ENCODE measurements at places on chromosomes 3 and 15.
A peak's percentile ranks its signal among the peaks of the same experiment; 100 is the strongest.

GRCh38 chr15:99441871-99442251, 123.9 kb upstream of the MEF2A start:
- no peak for DNase-seq

- no peak for DNase-seq
Measured at GRCh38 chr3:171258316-171258715, 201.9 kb downstream of the TNIK start.

DNA sequence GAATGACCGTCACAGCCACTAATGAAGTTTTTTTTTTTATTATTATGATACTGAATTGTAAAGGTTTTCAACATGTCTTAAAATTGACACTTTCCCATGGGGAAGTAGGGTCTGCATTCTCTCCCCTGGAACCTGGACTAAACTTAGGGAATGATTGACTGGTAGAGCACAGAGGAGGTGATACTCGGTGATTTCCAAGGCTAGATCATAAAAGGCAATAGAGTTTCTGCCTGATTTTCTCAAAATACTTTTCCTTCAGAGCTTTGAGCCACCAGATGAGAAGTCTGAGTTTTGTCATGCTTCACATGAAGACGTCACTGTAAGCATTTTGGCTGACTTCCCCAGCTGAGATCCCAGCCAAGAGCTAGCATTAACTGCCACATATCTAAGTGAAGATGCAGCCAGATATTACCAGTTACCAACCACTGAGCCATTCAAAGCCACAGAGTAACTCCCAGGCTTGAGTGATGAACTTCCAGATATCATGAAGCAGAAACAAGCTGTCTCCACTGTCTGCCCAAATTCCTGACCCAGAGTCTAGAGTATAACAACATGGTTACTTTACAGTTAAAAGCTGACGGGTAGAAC, 105.8 kb downstream of the LSAMP start:
- no peak for DNase-seq

DNA sequence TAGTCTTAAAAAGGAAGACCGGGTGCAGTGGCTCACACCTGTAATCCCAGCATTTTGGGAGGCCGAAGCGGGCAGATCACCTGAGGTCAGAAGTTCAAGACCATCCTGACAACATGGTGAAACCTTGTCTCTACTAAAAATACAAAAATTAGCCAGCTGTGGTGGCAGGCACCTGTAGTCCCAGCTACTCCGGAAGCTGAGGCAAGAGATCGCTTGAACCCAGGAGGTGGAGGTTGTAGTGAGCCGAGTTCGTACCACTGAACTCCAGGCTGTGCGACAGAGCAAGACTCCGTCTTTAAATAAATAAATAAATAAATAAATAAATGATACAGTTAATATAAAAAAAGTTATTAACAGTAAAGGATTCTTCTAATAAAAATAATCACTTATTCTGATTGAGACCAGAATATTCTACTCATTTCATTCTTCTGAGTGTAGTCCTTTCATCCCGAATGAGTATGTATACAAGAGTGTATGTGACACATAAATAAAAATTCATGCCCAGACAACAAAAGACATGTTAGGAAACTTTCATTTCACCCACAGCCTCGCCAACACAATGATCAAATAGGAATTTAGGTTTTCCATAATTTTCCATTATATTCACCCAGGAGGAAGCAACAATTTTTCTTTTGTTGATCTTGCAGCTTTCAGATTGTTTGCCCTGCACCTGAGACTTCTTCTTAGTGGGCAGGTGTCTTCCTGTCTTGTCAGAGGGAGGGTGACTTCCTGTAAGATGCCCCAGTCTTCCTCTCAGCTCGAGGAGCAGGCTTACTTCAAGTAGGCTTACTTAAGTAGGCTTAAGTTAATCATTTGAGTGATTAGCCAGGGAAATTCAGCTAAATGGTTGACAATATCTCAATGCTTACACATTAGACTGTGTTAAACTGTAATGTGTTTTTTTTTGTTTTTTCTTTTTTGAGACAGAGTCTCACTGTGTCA, 7.8 kb upstream of the NUP210 start:
- no peak for DNase-seq

DNA sequence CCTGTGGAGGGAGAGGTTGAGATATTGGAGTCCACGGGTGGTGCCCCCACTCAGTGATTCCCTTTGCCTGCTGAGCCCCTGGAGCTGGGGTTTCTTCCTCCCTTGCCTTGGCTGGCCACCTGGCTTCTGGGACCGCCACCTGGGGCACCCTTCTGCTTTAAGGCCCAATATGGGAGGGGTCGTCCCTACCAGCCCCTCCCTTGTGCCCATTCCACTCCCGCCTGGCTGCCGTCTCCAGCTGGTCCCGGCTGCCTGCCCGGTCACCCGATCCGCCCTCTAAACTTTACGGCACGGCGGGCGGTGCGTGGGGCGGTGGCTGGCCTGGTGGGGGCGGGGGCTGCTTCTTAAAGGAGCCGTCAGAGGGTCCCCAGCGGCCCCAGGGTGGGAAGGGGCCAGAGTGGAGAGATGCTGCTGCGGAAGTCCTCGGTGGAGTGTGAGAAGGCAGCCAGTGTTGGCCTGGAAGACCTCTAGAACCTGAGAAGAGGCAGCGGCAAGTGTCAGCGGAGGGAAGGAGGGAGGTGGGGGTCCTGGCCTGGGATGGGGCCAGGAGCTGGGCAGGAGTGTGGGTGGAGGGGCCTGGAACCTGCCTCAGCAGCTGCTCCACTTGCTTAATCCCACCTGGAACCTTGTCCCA, 1.6 kb upstream of the SEMA3B start:
- no peak for DNase-seq

DNA sequence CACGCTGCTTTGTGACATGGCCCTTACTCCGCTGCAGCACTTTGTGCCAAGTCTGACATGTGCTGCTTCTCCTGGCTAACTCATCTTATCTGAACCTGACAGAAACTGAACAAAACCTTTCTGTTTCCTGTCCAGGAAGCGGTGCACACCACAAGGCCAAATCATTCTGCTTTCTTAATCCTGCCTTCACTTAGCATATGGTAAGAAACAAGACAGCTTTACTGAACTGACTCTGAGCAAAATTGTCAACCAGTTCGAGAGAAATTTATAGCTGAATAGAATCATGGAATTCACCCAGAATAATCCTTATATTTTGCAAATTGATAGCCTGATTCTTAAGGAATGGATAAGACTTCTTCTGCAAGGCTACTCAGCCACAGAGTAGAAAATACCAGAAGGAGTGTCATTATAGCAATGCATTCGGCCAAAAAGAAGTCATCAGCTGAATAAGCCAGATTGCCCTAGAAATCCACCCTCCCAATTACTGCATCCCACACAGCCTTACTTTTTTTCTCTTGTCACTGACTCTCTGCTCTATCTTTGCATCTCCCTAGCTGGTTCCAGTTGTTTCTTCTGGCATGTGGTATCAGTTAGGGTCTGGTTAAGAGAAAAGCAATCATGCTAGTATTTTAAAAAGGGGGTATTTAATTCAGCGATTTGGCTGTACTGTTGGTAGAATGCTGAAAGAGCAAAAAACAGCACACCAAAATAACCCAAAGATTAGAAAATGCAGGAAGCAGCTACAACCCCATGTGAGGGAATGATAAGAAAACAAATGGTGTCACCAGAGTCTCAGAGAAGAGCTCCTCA, 41.6 kb upstream of the STRIT1 start:
- DNase-seq: peak; percentile 74

DNA sequence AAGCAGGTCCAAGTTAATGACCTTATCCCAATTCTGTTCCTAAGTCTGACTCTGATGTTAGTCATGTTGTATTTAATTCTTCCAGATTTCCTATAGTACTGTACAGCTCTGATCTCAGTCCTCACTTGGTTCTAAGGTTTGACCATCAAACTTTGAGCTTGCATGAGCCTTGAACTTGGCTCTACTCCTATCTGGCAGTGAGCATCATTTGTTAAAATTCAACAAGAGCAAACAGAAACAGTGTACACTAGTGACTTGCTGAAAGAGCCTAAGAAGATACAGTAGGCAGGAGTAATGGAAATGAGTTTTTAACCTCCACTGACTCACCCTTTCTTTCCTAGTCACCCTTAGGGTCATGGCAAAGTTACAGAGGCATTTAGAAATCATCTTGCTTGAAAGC, 451.1 kb upstream of the TPRG1 start:
- DNase-seq: no peak

GRCh38 chr15:74396445-74397238, 29.2 kb upstream of the CYP11A1 start:
- peak; percentile 86 for DNase-seq

DNA sequence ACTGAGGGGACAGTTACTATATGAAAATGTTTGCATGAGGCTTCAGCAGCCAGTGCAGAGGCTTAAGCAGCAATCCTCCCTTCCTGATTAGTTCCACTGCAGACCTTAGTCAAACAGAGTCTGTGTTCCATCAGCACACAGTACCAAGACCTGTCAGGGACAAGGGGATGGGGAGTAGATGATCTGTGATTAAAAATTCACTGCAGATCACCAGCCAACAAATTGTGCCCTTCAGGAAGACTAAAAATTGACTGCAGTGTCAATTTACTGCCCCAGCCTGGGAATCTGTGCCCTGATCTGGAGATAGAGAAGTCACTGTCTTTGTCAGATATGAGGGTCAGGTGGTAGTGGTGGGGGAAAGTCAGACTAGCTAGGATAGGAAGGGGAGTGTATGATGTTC, 13.8 kb upstream of the NMNAT3 start:
- no peak for DNase-seq

- DNase-seq: peak; percentile 16
Measured at GRCh38 chr3:106013971-106014370, 145.2 kb upstream of the CBLB start.

DNA sequence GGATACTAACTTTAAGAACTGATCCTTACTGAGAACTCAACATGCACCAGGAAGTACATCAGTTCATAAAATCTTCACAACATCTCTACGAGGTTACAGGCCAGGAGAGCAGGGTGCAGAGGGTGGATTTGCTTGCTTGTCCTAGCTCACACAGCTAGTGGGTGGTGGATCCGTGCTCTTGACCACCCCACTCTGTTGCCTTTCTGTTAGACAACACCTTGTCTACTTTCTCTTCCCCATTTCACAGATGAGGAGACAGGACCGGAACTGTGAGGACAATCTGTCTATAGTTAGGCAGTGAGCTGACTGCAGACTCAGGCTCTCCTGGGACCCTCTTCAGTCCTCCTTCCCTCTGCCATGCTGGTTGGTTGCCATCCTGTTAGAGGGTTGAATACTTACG, 221.7 kb upstream of the TLE3 start:
- DNase-seq: no peak

- DNase-seq: no peak
Measured at GRCh38 chr3:41521010-41521655, 321.8 kb downstream of the CTNNB1 start.

- peak; percentile 90 for DNase-seq
Measured at GRCh38 chr15:90665288-90666134, 51.6 kb upstream of the BLM start.

GRCh38 chr3:148815316-148816110, 12.1 kb upstream of the CPB1 start:
- no peak for DNase-seq

DNA sequence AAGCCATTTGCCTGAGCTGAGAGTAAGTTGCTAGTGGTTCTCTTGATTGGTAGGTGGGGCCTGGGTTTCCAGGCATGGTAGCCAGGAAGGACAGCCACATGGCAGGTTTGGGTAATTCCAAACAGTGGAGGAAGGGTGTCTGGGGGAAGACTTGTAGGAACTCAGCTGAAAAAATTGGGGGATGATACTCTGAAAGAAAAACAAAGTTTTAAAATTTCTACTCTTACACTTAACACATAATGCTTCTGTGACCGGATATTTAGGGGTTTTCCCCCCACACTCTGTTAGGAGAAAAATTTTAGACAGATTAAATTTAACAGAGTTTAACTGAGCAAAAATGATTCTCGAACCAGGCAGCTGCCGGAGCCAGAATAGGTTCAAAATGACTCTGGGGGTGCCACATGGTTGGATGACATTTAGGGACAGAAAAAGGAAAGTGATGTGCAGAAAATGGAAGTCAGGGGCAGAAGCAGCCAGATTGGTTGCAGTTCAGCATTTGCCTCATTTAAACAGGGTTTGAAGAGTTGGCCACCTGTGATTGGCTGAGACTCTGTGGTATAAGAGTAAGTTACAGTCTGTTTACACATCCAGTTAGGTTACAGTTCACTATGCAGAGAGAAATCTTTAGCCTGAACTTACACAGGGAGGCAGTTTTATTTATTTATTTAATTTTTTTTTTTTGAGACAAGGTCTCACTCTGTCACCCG, 8.1 kb downstream of the B2M start:
- peak; percentile 49 for DNase-seq

DNA sequence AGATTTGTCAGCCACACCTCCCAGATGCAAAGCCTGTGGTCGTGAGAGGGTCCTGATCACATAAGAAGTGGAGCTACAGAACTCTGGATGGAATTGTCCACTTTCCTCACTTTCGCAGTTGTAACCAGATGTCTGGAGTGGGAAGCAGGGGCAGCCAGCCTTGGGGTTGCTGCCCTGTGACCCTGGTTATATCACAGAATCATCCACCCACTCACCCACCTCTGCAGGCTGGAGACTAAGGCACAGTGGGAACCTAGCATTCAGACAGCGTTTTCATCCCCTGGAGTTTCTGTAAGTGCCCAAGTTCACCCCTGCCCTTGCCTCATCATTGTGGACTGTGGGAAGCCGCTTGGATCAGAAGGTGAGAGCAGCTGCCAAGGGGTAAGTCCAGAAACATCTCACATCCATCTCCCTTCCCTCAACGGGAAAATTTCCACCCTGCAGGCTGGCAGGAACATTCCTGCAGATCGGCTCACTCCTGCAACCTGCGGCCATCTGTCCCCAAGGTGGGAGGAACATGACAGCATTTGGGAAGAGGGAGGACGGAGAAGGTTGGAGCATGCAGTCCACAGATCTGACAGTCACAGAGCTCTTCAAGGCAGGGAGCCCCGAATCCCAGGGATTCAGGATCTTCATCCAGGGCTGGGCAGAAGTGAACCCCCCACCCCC, 2.9 kb upstream of the IQSEC1 start:
- DNase-seq: no peak

- DNase-seq: no peak
Measured at GRCh38 chr15:35506272-35506870, 39.6 kb downstream of the DPH6 start.

GRCh38 chr15:93217343-93217742, 128.3 kb upstream of the RGMA start:
- DNase-seq: no peak

- no peak for DNase-seq
Measured at GRCh38 chr3:49300595-49300994, 23.6 kb upstream of the C3orf62 start.

- DNase-seq: no peak
Measured at GRCh38 chr3:48928679-48929078, 10.0 kb downstream of the ARIH2 start.

- DNase-seq: no peak
Measured at GRCh38 chr3:33355611-33356010, 78.4 kb downstream of the FBXL2 start.

All from NB4 (cell line).